ENCODE measurements at places on chromosomes 4 and X. TPM values are rescaled to one million over a fixed set of nuclear protein-coding genes. Genes with fewer than 3 reads are reported as not detected.

DNA sequence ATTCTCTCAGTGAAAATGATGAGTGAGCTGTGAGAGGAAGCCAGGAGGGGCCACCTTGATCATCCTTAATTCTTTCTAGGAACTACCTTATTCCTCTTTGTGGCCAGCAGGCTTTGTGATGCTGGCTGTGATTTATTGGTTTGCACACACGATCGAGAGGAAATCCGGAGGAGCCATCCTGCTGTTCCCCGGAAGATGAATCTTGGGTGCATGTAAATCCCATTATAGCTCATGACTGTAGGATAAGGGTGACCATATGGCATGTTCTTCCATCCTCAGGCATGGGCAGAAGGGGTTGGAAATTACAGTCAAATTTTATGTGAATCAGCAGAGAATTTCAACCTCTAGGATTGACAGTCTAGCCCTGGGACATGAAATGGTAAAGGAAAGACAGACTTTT lies 254.5 kb downstream of the UNC5C start:
- no peak for DNase-seq

DNA sequence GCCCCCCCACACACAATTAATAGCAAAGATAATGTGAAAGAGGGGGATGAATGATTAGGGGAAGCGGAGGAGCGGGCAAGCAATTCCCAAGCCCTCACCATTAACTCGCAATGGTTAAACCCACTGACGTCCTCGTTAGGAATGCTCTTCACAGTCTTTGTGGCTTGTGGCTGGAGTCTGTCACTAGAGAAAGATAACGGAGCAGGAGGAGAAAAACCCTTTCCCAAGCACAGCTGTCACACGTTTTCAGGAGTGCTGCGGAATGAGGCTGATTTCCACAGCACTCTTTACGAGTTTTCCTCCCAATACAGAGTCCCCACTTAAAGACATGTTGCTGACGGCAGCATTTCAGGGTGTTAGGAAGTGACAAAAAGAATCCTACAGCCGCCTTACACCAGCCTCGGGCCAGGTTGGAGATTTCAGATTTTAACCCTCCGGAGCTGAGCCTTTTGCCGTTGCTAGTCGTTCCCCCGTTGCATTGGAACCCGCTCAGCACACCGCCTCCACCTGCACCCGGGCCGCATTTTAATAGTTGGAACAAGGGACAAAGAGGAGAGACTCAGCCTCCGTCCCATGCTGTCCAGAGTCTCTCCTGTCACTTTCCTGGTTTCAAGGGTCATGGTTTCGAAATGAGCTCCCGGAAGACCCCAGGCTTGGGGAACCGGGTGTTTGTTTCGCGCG lies 92.2 kb downstream of the GEMIN8 start:
- DNase-seq: peak; percentile 53

DNA sequence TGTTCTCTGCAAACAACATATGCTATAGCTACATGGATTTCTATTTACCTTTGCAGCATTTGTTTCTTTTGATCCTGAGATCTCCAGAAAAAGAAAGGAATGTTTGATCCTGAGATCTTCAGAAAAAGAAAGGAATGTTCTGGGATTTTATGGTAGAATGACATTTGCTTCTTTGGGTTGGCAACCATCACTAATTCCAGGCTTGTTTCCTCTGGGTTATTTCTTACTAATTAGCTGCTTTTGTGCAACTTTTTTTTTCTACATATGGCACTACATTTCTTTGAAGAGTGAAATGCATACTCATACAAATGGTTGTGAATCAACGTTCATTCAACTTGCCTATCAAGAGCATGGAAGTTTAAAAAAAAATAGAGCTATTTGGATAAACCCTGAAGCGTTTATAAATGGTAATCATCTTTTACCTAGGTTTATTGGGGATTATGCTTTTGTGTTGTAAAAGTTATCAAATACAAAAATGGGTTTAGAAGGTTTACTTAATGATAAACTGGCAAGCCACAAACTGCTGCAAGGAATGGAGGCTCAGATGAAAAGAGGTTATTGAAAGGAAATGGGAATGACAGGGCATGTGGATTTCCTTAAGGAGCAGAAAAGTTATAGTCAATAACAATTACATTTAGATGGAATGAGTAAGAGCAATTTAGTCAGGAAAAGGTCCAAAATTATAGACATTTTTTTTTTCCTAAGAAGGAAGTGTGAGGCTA lies 95.6 kb upstream of the PCDH18 start:
- DNase-seq: no peak

DNA sequence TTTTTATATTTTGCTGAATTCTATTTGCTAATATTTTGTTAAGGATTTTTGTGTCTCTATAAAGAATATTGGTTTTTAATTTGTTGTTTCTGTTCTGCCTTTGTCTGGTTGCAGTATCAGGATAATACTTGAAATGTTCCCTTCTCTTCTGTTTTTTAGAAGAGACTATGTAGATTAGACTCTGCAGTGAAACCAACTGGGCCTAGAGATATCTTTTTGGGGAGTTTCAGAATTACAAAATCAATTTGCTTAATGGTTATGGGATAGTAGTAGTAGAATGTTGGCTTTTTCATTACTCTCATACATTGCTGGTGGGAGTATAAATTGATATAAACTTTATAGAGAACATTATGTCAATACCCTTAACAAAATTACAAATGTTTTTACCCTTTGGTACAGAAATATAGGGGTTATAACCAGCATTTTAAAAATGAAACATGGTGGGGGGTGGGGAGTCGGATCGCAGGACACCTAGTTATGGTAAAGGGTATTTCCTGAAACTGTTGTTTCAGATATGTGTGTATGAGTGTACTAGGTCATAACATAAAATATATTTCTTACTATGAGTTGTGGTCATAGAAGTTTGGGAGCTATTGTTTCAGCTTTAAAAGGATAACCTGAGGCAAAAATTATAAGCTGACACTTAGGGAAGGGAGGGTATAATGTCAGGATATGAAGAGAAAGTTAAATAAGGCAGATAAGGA lies 29.0 kb downstream of the CLOCK start:
- DNase-seq: no peak

DNA sequence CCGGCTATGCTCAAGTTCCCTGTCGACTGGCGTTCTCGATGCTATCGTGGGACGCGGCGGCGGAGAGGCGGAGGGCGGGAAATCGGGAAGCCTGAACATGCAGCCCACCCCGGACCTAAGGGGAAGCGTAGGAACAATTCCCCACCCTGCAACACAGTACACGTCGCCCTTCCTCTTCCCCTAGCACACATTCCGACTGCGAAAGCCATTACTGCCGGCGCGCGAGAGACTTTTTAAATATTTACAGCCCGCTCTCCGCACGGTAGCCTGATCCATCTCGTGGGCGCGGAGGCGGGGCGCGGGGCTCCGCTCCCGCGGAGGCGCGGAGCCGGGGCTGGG lies 48.1 kb upstream of the BCOR start:
- no peak for DNase-seq

DNA sequence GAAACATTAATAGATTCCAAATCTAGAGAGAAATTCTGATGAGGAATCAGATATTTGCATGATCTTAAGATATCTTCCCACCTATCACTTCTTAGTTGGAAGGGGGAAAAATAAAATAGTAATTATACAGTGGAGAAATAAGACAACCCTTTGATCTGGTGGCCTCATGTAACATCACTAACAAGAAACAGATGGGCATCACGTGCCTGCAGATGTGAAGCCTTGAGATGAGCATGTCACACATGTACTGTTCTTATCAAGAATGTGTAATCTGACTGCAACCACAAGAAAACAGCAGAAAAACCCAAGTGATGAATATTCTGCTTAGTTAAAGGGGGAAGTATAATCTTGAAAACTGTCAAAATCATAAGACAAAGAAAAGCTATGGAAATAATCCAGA lies 31.4 kb upstream of the NKX6-1 start:
- DNase-seq: peak; percentile 4

The LRCH2 gene
- polyA plus RNA-seq: 1.8 TPM

The MAOB gene
- 0.46 TPM for polyA plus RNA-seq

The PARM1 gene
- 0.09 TPM for polyA plus RNA-seq

Measured in IMR-90 (cell line).